ENCODE measurements at places on chromosomes 7 and 10. TPM values are rescaled to one million over a fixed set of nuclear protein-coding genes. Genes with fewer than 3 reads are reported as not detected.

The FANK1 gene
- total RNA-seq, result 11.5 TPM

The PIP gene
- total RNA-seq, result 12.6 TPM

The IDI2 gene
- not detected for total RNA-seq

The NEUROG3 gene
- not detected for total RNA-seq

The NEUROD6 gene
- not detected for total RNA-seq

The LRRN3 gene
- total RNA-seq, result 6.1 TPM

The INMT gene
- total RNA-seq, result 249 TPM

The HOXA3 gene
- 4.6 TPM for total RNA-seq

The CCL24 gene
- total RNA-seq, result 4.1 TPM

- H3K4me3 ChIP-seq, result no peak overlapping the region
- H3K27me3 ChIP-seq, result no peaks in the 10 kb centered on the region
- no peak overlapping the region for H3K27ac ChIP-seq
Observed at GRCh38 chr7:8057566-8057965, 89.0 kb downstream of the GLCCI1 start.

- H3K27ac ChIP-seq, result no peak overlapping the region
- DNase-seq, result no peak
Observed at GRCh38 chr10:12595936-12596576, 246.7 kb downstream of the CAMK1D start.

- no peaks in the 10 kb centered on the region for H3K27me3 ChIP-seq
- no peak overlapping the region for H3K27ac ChIP-seq
- no peaks in the 10 kb centered on the region for H3K4me1 ChIP-seq
- no peaks in the 10 kb centered on the region for H3K36me3 ChIP-seq
- no peak for DNase-seq
- H3K4me3 ChIP-seq, result no peak overlapping the region
Observed at GRCh38 chr7:104795616-104796398, 218.2 kb upstream of the KMT2E start.

- no peak overlapping the region for H3K4me3 ChIP-seq
- H3K4me1 ChIP-seq, result no peaks in the 10 kb centered on the region
- no peaks in the 10 kb centered on the region for H3K27me3 ChIP-seq
- no peaks in the 10 kb centered on the region for H3K36me3 ChIP-seq
- no peak for DNase-seq
Observed at GRCh38 chr10:61878740-61879068, 22.8 kb upstream of the ARID5B start.

GRCh38 chr7:20030417-20030816 is 186.8 kb downstream of the MACC1 start:
- no peaks in the 10 kb centered on the region for H3K27me3 ChIP-seq
- no peaks in the 10 kb centered on the region for H3K4me1 ChIP-seq
- DNase-seq, result no peak
- no peak overlapping the region for H3K4me3 ChIP-seq
- H3K27ac ChIP-seq, result no peak overlapping the region
- no peaks in the 10 kb centered on the region for H3K36me3 ChIP-seq

DNA sequence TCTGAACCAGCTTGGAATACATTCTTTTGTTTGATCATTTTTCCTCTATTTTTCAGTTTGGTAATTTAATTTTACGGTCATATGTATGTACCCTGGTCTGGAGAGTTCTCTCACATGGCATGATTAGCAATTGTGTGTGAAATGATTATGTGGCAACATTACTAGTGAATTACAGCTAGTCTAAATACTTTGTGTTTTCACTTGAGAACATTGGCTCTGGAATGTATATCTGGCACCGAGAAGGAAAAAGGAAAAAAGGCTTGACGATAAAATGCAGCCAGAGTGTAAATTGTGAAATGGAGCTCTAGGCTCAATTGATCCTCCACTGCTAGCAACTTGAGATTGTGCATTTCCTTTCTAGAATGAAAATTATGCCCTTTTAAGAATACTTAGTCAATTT is 397.2 kb downstream of the EXOC4 start:
- H3K27me3 ChIP-seq, result no peaks in the 10 kb centered on the region
- no peak overlapping the region for H3K27ac ChIP-seq
- H3K36me3 ChIP-seq, result no peaks in the 10 kb centered on the region
- H3K4me1 ChIP-seq, result peaks cover 21% of the 10 kb centered on the region
- H3K4me3 ChIP-seq, result no peak overlapping the region

- no peak overlapping the region for H3K4me3 ChIP-seq
- H3K27me3 ChIP-seq, result no peaks in the 10 kb centered on the region
- no peak overlapping the region for H3K27ac ChIP-seq
- no peak for DNase-seq
- H3K36me3 ChIP-seq, result no peaks in the 10 kb centered on the region
- H3K4me1 ChIP-seq, result peaks cover 14% of the 10 kb centered on the region
Observed at GRCh38 chr7:46934198-46934825, 647.6 kb downstream of the TNS3 start.

GRCh38 chr10:47403446-47404318 is 19.6 kb upstream of the ZNF488 start:
- H3K4me3 ChIP-seq, result no peak overlapping the region
- peaks cover 6% of the 10 kb centered on the region for H3K4me1 ChIP-seq
- DNase-seq, result no peak
- H3K27me3 ChIP-seq, result no peaks in the 10 kb centered on the region
- no peaks in the 10 kb centered on the region for H3K36me3 ChIP-seq

GRCh38 chr10:112465299-112465883 is 18.4 kb downstream of the VTI1A start:
- no peak for DNase-seq
- H3K4me1 ChIP-seq, result no peaks in the 10 kb centered on the region
- H3K27me3 ChIP-seq, result no peaks in the 10 kb centered on the region
- H3K4me3 ChIP-seq, result no peak overlapping the region
- no peak overlapping the region for H3K27ac ChIP-seq

- H3K4me3 ChIP-seq, result no peak overlapping the region
- DNase-seq, result no peak
- no peaks in the 10 kb centered on the region for H3K27me3 ChIP-seq
- H3K36me3 ChIP-seq, result no peaks in the 10 kb centered on the region
Observed at GRCh38 chr10:93622942-93623341, 10.6 kb downstream of the PDE6C start.

GRCh38 chr7:127667759-127668530 is 16.0 kb downstream of the SND1 start:
- no peaks in the 10 kb centered on the region for H3K36me3 ChIP-seq
- no peaks in the 10 kb centered on the region for H3K27me3 ChIP-seq
- DNase-seq, result no peak
- no peak overlapping the region for H3K27ac ChIP-seq

GRCh38 chr7:11060893-11061292 is 87.2 kb downstream of the PHF14 start:
- H3K27ac ChIP-seq, result no peak overlapping the region
- no peaks in the 10 kb centered on the region for H3K27me3 ChIP-seq
- peaks cover 19% of the 10 kb centered on the region for H3K36me3 ChIP-seq
- H3K4me3 ChIP-seq, result no peak overlapping the region

DNA sequence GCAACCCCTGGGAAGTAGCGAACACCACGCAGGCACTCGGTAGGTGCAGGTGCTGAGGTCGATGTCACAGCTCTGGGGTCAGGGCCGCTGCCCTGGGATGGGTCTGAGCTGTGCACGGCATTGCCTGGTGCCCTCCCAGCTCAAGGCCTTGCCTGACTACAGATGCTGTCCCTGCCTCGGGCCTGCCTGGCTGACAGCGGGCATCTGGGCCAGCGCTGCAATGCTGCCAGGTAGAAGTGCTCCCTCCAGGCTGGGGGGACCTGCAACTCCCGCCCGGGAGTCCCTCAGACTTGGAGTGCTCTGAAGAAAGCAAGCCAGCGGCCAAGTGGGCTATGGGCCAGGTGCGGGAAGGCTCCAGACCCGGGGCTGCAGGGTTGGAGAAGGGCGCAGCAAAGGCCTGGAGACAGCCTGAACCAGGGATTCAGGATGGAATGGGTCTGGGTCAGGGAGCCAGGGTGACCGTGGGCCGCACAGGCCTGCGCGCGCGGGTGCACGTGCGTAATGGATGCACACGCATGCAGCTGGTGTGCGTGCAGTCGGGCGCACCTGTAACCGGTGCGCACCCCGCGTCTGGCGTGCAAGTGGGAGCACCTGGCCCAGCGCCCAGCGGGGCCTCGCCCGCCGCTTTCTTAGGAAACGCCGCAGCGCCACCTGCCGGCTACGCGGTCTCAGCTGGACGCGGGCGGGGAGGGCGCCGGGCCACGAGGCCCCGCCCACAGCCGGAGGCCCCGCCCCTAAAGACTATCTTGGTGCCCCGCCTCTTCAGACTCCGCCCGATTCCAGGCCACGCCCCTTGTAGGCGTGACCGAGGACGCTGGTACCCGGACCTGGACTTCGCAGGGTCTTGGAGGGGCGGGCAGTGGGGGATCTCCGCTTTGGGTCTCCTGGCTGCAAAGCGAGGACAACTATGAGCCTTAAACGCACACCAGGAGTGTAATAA is 46.7 kb downstream of the MICALL2 start:
- peaks cover 37% of the 10 kb centered on the region for H3K27me3 ChIP-seq
- peak overlapping the region; percentile 21 for H3K4me3 ChIP-seq
- no peak overlapping the region for H3K27ac ChIP-seq
- H3K4me1 ChIP-seq, result peaks cover 9% of the 10 kb centered on the region
- DNase-seq, result peak; percentile 93

GRCh38 chr10:6514844-6515780 is 65.0 kb downstream of the PRKCQ start:
- H3K27ac ChIP-seq, result no peak overlapping the region
- no peak for DNase-seq

DNA sequence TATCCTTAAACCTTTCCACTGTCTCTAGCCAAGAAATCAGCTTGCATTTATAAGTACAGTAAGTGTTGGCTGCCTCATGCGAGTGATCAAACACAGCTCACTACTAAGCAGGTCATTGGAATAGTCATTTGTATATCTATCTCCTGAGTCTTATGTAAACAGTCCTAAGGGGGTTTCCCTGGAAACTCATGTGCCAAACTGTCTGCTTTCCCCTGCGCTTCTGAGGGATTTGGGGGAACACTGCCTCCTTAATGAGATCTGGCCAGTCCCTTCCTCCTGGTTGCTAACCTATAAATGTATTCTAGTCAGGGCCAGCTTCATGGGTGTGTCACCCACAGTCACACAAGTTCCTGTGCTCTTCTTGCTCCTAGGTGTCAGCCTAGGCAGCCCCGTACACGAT is 133.1 kb downstream of the CD36 start:
- no peaks in the 10 kb centered on the region for H3K27me3 ChIP-seq
- H3K4me1 ChIP-seq, result peaks cover 7% of the 10 kb centered on the region
- H3K27ac ChIP-seq, result no peak overlapping the region
- H3K4me3 ChIP-seq, result no peak overlapping the region

- H3K36me3 ChIP-seq, result no peaks in the 10 kb centered on the region
- H3K27ac ChIP-seq, result no peak overlapping the region
- H3K27me3 ChIP-seq, result no peaks in the 10 kb centered on the region
- no peak for DNase-seq
- no peaks in the 10 kb centered on the region for H3K4me1 ChIP-seq
- H3K4me3 ChIP-seq, result no peak overlapping the region
Observed at GRCh38 chr10:20300735-20301134, 484.5 kb downstream of the PLXDC2 start.

- H3K4me3 ChIP-seq, result no peak overlapping the region
- no peaks in the 10 kb centered on the region for H3K36me3 ChIP-seq
- no peaks in the 10 kb centered on the region for H3K4me1 ChIP-seq
- no peak for DNase-seq
Observed at GRCh38 chr10:105183536-105183935, 542.4 kb downstream of the SORCS3 start.

DNA sequence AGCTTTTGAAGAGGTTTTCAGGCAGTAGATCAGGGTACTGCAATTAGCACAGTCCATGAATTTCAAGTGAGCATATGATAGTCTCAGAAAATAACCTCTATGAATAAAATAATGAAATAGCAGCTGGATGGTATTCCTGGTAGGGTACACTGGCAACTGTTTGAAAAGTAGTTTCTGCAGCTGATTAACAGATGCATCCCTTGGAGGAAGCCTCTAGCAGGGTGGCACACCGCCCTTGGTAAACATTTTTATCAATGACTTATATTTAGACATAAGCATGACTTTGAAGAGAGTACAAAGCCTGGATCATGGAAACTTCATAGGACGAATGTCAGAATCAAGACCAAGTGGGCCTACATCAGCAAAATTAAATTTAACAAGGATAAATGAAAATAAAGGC is 26.8 kb downstream of the WNT16 start:
- no peaks in the 10 kb centered on the region for H3K27me3 ChIP-seq
- no peak overlapping the region for H3K27ac ChIP-seq
- H3K4me1 ChIP-seq, result no peaks in the 10 kb centered on the region
- no peak overlapping the region for H3K4me3 ChIP-seq

DNA sequence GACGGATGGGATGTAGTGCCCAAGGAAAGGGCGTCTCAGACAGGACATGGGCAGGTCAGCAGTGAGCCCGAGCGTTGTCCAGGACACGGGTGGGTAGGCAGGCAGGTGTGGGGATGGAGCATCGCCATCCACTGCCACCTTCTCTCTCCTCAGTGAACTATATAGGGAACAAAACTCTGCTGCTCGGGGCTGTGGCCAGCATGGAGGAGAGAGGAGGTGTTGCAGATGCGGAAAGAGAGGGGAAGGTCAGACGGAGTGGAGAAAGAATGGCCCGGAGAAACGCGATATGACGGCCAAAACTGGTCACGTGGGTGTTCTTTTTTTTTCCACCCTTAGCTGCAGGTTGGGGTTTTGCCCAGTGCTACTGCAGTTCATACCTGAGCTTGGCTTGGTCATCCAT is 71.2 kb downstream of the GRID1 start:
- H3K27me3 ChIP-seq, result no peaks in the 10 kb centered on the region
- no peaks in the 10 kb centered on the region for H3K4me1 ChIP-seq
- no peak for DNase-seq

GRCh38 chr10:118362103-118362502 is 20.0 kb upstream of the FAM204A start:
- H3K4me1 ChIP-seq, result no peaks in the 10 kb centered on the region
- no peaks in the 10 kb centered on the region for H3K36me3 ChIP-seq
- no peaks in the 10 kb centered on the region for H3K27me3 ChIP-seq
- H3K4me3 ChIP-seq, result no peak overlapping the region

DNA sequence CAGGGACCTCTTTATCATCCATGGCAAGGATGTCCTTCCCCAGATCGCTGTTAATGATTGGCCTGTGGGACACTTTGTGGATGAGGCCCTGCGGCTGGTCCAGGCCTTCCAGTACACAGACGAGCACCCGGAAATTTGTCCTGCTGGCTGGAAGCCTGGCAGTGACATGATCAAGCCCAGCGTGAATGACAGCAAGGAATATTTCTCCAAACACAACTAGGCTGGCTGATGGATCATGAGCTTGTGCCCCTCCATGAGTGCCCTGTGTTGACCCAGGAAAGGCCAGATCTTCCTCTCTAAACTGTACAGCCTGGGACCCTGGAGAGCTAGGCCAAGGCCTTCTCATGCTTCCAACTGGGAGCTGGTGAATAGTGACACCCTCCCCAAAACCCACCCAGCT is 124.1 kb downstream of the CUL2 start:
- no peak overlapping the region for H3K27ac ChIP-seq
- no peak overlapping the region for H3K4me3 ChIP-seq
- H3K36me3 ChIP-seq, result no peaks in the 10 kb centered on the region
- peaks cover 11% of the 10 kb centered on the region for H3K4me1 ChIP-seq
- no peak for DNase-seq
